ENCODE measurements at places on chromosomes 5 and 9.

GRCh38 chr9:9045072-9045471, 1245.5 kb upstream of the DMAC1 start:
- DNase-seq: no peak

GRCh38 chr5:172365948-172366608, 82.5 kb upstream of the UBTD2 start:
- no peak for DNase-seq

DNA sequence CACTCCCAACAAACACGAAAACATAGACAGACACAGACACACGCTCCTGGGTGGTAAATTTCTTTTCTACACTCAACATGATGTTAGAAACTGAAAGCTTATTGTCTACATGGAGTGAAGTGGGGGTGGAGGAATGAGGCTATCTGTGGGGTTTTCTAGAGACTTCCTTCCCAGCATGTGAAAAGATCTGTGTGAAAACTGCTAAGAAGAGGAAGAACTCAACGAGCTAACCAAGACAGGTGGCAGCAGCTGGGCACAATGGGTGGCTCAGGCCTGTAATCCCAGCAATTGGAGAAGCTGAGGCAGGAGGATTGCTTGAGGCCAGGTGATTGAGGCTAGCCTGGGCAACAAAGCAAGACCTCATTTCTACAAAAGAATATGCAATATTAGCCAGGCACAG, 7.6 kb downstream of the FYB1 start:
- no peak for DNase-seq

DNA sequence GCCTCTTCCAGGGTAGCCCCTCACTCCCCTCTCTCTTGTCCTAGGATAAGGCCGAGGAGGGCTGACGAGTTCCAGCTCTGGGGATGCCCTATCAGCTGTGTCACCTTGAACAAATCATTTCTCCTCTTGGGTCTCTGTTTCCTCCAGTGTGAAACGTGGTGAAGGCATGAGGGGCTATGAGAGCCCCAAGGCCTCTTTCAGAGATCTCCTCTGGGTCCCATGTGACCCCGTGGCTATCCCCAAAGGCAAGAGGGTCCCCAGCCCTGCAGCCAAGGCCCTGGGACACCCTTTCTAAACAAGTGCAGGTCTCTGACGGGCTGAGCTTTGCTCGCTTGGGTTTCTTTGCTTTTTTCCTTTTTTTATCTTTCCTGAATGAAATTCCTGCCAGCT, 25.5 kb upstream of the SPTLC1 start:
- DNase-seq: no peak

- no peak for DNase-seq
Observed at GRCh38 chr5:25568294-25568693, 923.5 kb upstream of the CDH10 start.

DNA sequence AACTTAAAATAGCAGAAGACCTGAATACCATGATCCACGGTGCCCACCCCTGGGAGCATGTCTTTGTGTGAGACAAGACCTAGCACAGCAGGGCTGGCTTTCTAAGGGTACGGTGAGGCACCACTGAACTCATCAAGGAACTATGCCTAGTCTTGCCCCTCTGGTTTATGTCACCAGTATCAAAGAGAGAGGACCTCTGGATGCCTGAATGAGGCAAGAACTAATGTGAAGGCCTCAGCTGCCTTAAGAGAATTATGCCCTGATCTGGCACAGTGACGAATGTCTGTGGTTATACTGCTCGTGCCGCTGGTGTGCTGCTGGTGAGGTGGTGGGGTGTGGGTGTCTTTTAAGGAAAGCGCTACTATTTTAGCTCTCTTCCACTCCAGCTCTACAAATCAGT, 23.0 kb downstream of the NREP start:
- peak; percentile 70 for DNase-seq

All from kidney tubule cell (primary cell).